ENCODE measurements at places on chromosomes 3 and 15. TPM values are rescaled to one million over a fixed set of nuclear protein-coding genes. Genes with fewer than 3 reads are reported as not detected.

DNA sequence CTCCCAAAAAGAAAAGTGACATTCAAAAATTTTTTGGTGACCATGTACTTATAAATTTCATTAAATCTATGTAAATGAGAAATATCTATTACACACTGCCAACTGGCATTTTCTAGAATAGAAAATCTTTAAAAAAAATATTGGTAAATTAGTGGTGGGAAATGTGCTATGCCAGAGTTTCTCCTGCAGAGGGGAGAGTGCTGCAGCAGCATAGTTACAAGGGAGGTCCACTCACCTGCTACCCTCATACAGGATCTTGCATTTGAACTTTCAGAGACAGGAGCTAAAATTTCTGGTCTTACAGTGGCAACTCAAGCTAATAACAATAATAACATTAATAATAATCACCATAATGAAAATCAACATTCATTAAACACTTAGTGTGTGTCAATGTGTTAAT lies 459.6 kb downstream of the NSUN3 start:
- DNase-seq: no peak

FETUB gene
- not detected for polyA plus RNA-seq

B2M gene
- 1,947 TPM for polyA plus RNA-seq

ROPN1B gene
- polyA plus RNA-seq: not detected

SQOR gene
- polyA plus RNA-seq: 58.1 TPM
